NCI-H524 (cell line): ENCODE measurements at places on chromosomes 3 and 15.

GRCh38 chr3:42526616-42527367 is 24.3 kb downstream of the VIPR1 start:
- no peak for DNase-seq

- DNase-seq, result no peak
Observed at GRCh38 chr3:123400169-123400568, 48.7 kb downstream of the ADCY5 start.

GRCh38 chr3:183073839-183074238 is 25.5 kb downstream of the MCCC1 start:
- DNase-seq, result no peak

DNA sequence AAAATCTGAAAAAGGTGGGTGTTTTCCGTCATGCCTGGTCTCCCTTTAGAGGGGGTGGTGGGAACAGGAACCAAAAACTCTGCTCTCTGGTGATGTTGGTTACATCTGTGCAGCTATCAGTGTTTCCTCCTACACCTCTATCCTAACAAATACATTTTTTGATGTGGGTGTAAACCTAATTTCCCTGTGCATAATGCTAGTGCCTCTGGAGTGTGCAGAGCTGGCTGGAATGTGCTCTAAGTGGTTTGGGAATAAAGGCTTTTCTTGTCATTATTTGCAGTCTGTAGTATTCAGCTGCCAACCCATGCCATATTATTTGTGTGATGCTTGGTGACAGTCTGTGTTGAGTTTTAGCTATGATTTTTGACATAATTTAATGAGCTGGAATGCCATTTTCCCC is 547.6 kb downstream of the NLGN1 start:
- no peak for DNase-seq

- DNase-seq, result no peak
Observed at GRCh38 chr3:60954048-60954447, 297.2 kb downstream of the FHIT start.

DNA sequence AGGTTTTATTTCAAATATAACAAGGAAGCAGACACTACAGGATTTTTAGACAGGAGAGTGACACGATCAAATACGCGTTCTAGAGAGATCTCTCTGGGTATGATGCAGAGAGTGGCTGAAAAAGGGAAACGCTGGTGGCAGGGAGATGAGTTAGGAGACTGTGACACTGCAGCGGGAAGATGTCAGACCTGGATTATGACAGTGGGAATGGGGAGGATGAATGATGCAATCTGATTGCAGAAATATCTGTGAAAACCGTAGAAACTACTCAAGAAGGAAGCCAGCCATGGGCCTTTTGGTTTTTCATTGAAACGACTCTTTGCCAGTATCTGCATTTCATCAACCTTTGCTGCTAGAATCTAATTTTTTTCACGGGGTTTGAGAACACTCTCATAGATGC is 157.9 kb downstream of the FAM43A start:
- no peak for DNase-seq

GRCh38 chr3:115062412-115062956 is 84.6 kb downstream of the ZBTB20 start:
- DNase-seq, result no peak

GRCh38 chr3:63343674-63344073 is 65.6 kb downstream of the SYNPR start:
- DNase-seq, result peak; percentile 98

GRCh38 chr3:102226463-102226862 is 208.4 kb upstream of the ZPLD1 start:
- no peak for DNase-seq

DNA sequence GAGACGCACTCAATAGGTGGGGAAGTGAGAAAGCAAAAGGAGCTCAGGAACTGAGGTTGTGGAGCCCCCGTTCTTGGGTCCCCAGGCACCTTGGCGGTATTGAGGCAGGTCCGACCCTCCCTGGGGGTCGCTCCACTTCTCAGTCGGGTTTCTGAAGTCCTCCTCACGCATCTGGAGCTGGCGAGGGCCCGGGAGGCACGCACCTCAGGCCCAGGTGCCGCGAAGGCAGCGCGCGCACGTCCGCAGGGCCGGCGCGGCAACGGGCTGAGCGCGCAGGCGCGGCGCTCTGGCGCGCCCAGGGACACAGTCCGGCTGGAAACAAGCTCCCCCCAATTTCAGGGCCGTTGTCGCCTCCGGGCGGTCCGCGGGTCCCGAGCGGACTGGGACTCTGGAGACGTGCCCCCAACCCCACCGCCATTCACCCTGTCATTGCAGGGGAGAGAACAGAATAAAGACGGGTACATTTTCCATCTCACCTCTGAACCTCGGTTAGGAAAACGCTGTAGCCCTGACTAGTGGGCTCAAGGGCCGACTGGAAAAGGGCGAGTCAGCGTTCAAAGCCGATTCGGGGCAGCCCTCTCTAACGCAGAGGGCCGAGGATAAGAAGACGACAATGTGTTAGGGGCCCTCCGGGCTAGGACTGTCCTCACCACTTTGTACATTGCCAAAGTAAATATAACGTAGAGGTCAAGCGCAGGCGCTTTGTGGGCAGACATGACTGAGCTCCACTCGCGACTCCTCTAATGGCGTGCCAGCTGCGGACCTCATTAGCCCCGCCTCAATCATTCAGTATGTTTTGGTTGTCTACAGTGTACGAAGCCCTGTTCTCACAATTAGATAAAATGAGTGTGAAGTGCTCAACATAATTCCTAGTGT is at the start of gene ZNF770:
ZNF770 (minus strand) TSS at position 261 of the 876 bp plus-strand sequence. CDS start 4,853 bp downstream, outside the sequence.
- peak; percentile 78 for DNase-seq

GRCh38 chr15:72796210-72796514 is 12.6 kb upstream of the ADPGK start:
- DNase-seq, result peak; percentile 57
